Osteocyte (in vitro differentiated cells): ENCODE measurements at places on chromosomes 7 and 10. TPM values are rescaled to one million over a fixed set of nuclear protein-coding genes. Genes with fewer than 3 reads are reported as not detected.

GRCh38 chr10:2744547-2745200 lies 322.7 kb upstream of the PFKP start:
- H3K36me3 ChIP-seq = no peaks in the 10 kb centered on the region
- no peak overlapping the region for H3K4me3 ChIP-seq
- peaks cover 44% of the 10 kb centered on the region for H3K27me3 ChIP-seq

- no peak overlapping the region for H3K27ac ChIP-seq
- no peaks in the 10 kb centered on the region for H3K4me1 ChIP-seq
- H3K27me3 ChIP-seq = no peaks in the 10 kb centered on the region
- DNase-seq = no peak
- H3K4me3 ChIP-seq = no peak overlapping the region
Observed at GRCh38 chr10:51620131-51620530, 79.3 kb downstream of the CSTF2T start.

- DNase-seq = no peak
- no peak overlapping the region for H3K4me3 ChIP-seq
- peaks cover 18% of the 10 kb centered on the region for H3K27me3 ChIP-seq
- no peak overlapping the region for H3K27ac ChIP-seq
- peaks cover 4% of the 10 kb centered on the region for H3K36me3 ChIP-seq
- no peaks in the 10 kb centered on the region for H3K4me1 ChIP-seq
Observed at GRCh38 chr10:1726861-1727260, 10.5 kb downstream of the ADARB2 start.

DNA sequence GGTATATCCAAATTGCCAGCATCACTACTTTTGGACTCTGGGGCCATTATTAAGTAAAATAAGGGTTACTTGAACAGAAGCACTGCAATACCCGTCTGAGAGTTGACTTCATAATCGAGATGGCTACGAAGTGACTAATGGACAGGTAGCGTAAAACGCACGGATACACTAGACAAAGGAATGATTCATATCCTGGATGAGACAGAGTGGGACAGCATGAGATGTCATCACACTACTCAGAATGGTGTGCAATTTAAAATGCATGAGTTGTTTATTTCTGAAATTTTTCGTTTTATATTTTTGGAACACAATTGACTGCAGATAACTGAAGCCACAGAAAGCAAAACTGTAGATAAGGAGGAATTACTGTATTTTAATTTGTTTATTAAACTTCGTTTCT lies 421.5 kb upstream of the LRGUK start:
- H3K27me3 ChIP-seq = no peaks in the 10 kb centered on the region
- no peak overlapping the region for H3K4me3 ChIP-seq
- DNase-seq = no peak
- H3K27ac ChIP-seq = no peak overlapping the region
- no peaks in the 10 kb centered on the region for H3K36me3 ChIP-seq
- peaks cover 36% of the 10 kb centered on the region for H3K4me1 ChIP-seq

- no peaks in the 10 kb centered on the region for H3K4me1 ChIP-seq
- no peak overlapping the region for H3K4me3 ChIP-seq
Observed at GRCh38 chr10:27759483-27760272, 14.1 kb upstream of the MKX start.

DNA sequence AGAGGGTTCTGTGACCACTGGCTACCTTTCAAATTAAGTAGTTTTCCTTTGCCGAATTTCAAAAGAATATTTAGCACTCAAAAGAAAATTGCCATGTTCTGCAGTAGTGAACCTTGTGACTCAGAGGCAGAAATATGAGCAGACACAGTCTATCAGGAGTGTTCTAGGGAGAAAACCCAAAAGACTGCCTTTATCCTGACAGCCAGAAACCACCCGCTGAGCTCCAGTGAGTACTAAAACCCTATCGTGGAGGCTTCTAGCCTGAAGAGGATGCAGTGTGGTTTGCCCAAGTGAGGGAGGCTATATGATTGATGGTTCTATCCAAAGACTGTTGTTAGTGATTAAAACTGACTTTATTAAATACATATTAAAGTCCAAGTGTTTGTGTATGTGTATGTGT lies 21.9 kb downstream of the CHRM2 start:
- no peak overlapping the region for H3K4me3 ChIP-seq
- H3K36me3 ChIP-seq = peaks cover 28% of the 10 kb centered on the region
- H3K27me3 ChIP-seq = no peaks in the 10 kb centered on the region
- H3K27ac ChIP-seq = no peak overlapping the region
- DNase-seq = no peak

- H3K4me1 ChIP-seq = peaks cover 36% of the 10 kb centered on the region
- DNase-seq = no peak
- H3K36me3 ChIP-seq = peaks cover 4% of the 10 kb centered on the region
- no peak overlapping the region for H3K27ac ChIP-seq
Observed at GRCh38 chr7:17402628-17403278, 104.3 kb downstream of the AHR start.

- H3K27ac ChIP-seq = no peak overlapping the region
- no peaks in the 10 kb centered on the region for H3K27me3 ChIP-seq
- no peaks in the 10 kb centered on the region for H3K36me3 ChIP-seq
Observed at GRCh38 chr10:36393801-36394200, 731.6 kb upstream of the ANKRD30A start.

DNA sequence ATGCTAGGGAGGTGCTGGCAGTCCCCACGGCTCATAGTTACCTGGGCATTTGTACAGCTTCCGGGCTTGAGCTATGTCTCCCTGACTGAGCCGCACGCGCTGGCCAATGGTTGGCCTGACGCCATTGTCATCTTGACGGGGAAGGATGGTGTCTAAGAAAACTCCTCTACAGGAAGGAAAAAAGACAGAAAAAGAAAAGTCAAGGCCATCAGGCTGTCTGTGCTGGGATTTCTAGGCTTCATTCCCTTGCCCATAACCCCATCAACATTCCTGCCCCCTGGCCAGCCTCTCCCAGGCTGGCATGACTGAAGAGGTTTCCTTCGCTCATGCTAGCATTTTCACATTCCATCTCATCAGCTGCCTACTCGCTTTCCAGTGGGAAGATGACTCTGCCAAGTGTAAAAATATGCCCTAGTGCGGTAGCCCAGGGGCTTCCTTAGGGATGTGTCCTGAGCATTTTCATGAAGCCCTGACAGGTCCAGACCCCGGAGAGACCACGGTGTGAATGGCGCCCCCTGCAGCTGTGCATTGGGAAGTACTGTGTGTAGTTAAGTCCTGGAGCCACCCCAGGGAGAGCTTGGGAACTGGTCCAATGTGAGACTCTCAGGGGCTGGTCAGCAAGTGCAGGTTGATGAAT lies 54.5 kb upstream of the OPALIN start:
- peaks cover 4% of the 10 kb centered on the region for H3K4me1 ChIP-seq
- peaks cover 12% of the 10 kb centered on the region for H3K27me3 ChIP-seq
- H3K27ac ChIP-seq = no peak overlapping the region
- H3K4me3 ChIP-seq = no peak overlapping the region

- peak; percentile 80 for DNase-seq
- H3K4me1 ChIP-seq = peaks cover 5% of the 10 kb centered on the region
- H3K4me3 ChIP-seq = no peak overlapping the region
- H3K36me3 ChIP-seq = no peaks in the 10 kb centered on the region
- no peak overlapping the region for H3K27ac ChIP-seq
Observed at GRCh38 chr7:159148430-159149395, 4.0 kb upstream of the VIPR2 start.

- H3K4me1 ChIP-seq = peaks cover 4% of the 10 kb centered on the region
- no peaks in the 10 kb centered on the region for H3K36me3 ChIP-seq
- no peak for DNase-seq
- H3K27me3 ChIP-seq = peaks cover 11% of the 10 kb centered on the region
- no peak overlapping the region for H3K4me3 ChIP-seq
- H3K27ac ChIP-seq = no peak overlapping the region
Observed at GRCh38 chr10:44293306-44293778, 91.6 kb downstream of the CXCL12 start.

The TMEM196 gene
- total RNA-seq = not detected in 2 replicates

The IGFBP1 gene
- 1.9 and 2.4 TPM in 2 replicates for total RNA-seq

The TACC2 gene
- 64.2 and 65.5 TPM in 2 replicates for total RNA-seq

The MAGI2 gene
- total RNA-seq = 10.7 TPM in 2 replicates

The AOAH gene
- not detected in 2 replicates for total RNA-seq

The BAMBI gene
- 6.1 and 6.8 TPM in 2 replicates for total RNA-seq

The CLDN4 gene
- total RNA-seq = 0.50 and 0.62 TPM in 2 replicates

The SPDYE5 gene
- not detected in 2 replicates for total RNA-seq
